ENCODE measurements at places on chromosomes 6 and 20.

GRCh38 chr6:153032255-153032882 is 29.9 kb upstream of the MTRF1L start:
- no peak for DNase-seq

DNA sequence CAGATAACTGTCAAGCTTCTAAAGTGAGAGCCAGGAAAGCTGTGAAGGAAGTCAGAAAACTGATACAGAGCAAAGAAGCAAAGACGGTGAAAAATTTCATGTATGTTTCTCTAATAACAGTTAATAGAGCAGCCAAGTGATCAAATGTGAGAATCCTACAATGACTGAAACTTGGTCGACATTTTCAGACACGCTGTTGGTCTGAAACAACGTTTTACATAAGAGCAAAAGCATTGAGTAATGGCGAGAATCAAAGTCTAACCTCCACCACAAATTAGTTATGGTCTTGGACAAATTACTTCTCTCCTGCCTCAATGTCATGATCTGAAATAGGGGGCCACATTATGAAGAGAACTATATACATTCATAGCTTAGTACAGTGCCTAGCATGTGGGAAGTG is 3.3 kb downstream of the MKKS start:
- DNase-seq = no peak

DNA sequence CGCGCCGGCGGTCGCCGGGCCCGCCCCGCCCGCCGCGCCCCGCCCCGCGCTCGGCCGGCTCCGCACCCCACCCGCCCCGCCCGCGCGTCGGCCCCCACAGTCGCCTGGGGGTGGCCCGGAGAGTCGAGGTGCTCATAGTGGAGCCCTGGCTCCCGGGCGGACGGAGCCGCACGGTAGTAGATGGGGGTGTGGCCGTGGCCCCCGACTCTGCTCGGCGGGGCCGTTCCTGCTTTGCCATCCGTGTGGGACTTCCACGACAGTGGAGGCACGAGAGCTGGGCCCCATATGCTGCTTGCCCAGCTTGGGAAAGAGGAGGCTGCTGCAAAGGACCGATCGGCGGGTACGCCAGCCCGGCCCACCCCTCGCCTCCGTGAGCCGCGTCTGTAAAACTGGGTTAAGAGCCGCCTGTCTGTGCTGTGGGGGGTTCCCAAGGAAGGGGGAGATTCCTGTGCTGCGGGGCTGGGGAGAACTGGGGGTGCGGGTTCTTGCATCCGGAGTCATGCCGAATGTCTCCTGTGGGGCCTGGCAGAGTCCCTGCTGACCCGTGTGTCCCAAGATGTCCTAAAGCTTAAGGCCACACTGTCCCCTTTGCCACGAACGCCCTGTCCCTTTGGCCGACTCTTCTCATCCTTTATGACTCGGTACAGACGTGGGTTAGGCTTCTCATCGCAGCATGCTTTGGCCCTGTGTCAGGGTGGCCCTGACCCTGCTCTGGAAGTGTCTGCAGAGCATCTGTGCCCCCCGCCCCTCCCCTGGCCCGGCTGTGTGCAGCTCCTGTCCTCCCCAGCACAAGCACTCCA is at the start of gene OPRL1:
Gene OPRL1 (plus strand): TSS at position 70 of the 800 bp plus-strand sequence. CDS start 12,639 bp downstream, outside the sequence.
- no peak for DNase-seq

- no peak for DNase-seq
Observed at GRCh38 chr6:110039981-110040383, 61.9 kb downstream of the GPR6 start.

GRCh38 chr20:16052456-16052855 is 520.8 kb downstream of the KIF16B start:
- DNase-seq = no peak

- DNase-seq = no peak
Observed at GRCh38 chr6:27568226-27568897, 95.5 kb upstream of the ZNF184 start.

DNA sequence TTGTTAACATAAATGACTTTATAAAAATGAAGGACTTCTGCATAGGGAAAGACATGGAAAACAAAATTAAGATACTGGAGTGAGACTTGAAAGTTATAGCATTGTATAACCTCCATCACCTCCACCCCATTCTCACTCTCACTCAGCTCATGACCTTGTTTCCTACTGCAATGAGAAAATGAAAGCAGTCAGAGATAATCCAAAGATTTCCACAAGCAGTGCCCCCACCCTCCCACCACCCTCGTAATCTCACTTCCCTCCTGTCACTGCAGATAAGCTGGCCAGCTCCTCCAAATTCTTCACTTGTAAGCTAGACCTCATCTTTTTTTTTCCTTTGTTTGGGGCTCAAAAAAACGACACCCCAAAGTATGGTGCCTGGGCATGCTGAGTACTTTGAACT is 52.9 kb upstream of the PROKR2 start:
- DNase-seq = no peak

- DNase-seq = no peak
Observed at GRCh38 chr6:150719099-150719766, 119.5 kb downstream of the PLEKHG1 start.

- no peak for DNase-seq
Observed at GRCh38 chr6:136250686-136251008, 536 bp upstream of the MTFR2 start.

DNA sequence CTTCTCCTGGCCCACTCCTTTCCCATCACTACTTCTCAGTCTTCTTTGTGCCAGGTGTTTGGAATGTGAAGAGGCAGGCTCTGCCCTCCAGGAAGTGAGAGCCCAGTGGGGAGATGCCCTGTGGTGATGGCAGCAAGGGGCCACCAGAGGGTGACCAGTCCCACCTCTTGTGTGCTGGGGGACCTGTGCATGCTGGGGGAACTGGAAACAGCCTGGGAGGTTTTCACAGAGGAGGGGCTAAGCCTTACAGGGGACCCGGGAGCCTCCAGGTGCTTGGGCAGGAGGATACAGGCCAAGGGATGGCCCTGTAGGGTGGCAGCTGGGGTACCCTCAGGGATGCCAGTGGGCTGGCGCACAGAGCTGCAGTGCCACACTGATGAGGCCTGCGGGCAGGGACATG is 72.3 kb downstream of the RAMACL start:
- DNase-seq = no peak

DNA sequence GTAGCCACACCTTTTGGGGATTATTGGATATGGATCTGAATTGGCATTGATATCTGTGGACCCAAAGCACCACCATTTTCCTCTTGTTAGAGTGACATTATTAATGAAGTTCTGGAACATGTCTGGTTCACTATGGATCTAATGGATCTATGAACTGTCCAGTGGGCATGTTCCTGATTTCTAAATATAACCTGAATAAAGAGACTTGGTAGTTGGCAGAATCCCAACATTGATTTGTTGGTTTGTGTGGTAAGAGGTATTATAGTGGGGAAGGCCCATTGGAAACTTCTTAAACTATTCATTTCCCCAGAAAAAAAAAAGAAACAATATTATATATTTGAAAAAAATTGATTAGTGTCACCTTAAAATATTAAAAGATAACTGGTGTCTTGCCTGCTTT is 312.6 kb downstream of the HTR1B start:
- no peak for DNase-seq

DNA sequence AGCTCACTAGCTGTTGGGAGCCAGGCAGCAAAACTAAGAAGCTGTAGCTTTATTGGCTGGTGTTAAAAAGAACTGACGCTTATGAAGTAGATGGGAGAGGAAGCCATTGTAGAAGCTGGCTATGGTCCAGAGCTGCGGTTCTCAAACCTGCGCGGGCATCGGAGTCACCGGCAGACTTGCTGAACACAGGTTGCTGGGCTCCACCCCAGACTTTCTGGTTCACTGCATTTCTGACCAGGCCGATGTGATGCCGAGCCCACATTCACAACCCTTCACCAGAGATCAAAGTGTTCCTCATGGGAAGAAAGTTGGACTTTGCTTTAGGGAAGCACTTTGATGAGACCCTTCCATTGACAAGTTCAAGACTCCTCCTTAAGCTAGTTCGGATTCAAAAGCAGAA is 231.6 kb downstream of the QKI start:
- DNase-seq = no peak

All from GM19239 (cell line).